Testis (tissue), 5 donors: ENCODE measurements at places on chromosomes 16 and 17.

- no peaks in the 10 kb centered on the region for H3K27me3 ChIP-seq
- H3K4me1 ChIP-seq: peaks cover 6% of the 10 kb centered on the region
- no peak for DNase-seq
- no peak overlapping the region for H3K27ac ChIP-seq
Measured at GRCh38 chr17:44751806-44752205, 7.0 kb upstream of the ADAM11 start.

GRCh38 chr16:66357523-66357928 lies 9.0 kb upstream of the CDH5 start:
- H3K27me3 ChIP-seq: no peaks in the 10 kb centered on the region
- no peak overlapping the region for H3K27ac ChIP-seq
- peak; percentile 76 for DNase-seq
- no peak overlapping the region for H3K4me3 ChIP-seq
- H3K4me1 ChIP-seq: no peaks in the 10 kb centered on the region

DNA sequence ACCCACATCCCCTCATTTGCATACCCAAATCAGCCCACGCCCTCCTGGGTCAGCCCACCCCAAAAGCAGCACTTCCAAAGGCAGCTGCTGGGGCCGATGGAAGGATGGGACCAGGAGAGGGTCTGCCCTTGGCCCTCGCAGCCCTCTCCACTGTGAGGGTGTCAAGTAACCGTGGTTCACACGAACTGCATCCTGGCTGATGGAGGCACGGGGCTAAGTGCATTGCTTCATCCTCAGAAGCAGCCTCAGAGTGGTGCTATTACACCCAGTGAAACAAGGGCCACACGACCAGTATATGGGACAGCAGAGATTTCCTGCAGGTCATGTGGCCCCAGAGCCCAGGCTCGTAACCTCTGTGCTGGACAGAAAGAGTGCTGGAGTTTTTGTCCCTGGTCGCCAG lies 13.2 kb upstream of the ATP2A3 start:
- no peak overlapping the region for H3K27ac ChIP-seq
- no peak overlapping the region for H3K4me3 ChIP-seq
- H3K4me1 ChIP-seq: peaks cover 7% of the 10 kb centered on the region
- H3K36me3 ChIP-seq: no peaks in the 10 kb centered on the region
- H3K27me3 ChIP-seq: no peaks in the 10 kb centered on the region

- no peak overlapping the region for H3K27ac ChIP-seq
- no peaks in the 10 kb centered on the region for H3K36me3 ChIP-seq
- no peaks in the 10 kb centered on the region for H3K27me3 ChIP-seq
- H3K4me3 ChIP-seq: no peak overlapping the region
- no peak for DNase-seq
Measured at GRCh38 chr17:73168667-73169066, 3.9 kb downstream of the SSTR2 start.

- DNase-seq: peak; percentile 56
- H3K27ac ChIP-seq: no peak overlapping the region
- no peaks in the 10 kb centered on the region for H3K27me3 ChIP-seq
- no peak overlapping the region for H3K4me3 ChIP-seq
- no peaks in the 10 kb centered on the region for H3K4me1 ChIP-seq
Measured at GRCh38 chr17:31527606-31528005, 136.1 kb downstream of the RAB11FIP4 start.

GRCh38 chr17:30334421-30334820 lies 564 bp upstream of the TMIGD1 start:
- H3K27ac ChIP-seq: no peak overlapping the region
- no peaks in the 10 kb centered on the region for H3K4me1 ChIP-seq
- no peak for DNase-seq

GRCh38 chr16:53372992-53373871 lies 61.0 kb upstream of the RBL2 start:
- peak; percentile 69 for DNase-seq
- H3K27ac ChIP-seq: no peak overlapping the region
- H3K36me3 ChIP-seq: no peaks in the 10 kb centered on the region
- peak overlapping the region; percentile 54 for H3K4me3 ChIP-seq

DNA sequence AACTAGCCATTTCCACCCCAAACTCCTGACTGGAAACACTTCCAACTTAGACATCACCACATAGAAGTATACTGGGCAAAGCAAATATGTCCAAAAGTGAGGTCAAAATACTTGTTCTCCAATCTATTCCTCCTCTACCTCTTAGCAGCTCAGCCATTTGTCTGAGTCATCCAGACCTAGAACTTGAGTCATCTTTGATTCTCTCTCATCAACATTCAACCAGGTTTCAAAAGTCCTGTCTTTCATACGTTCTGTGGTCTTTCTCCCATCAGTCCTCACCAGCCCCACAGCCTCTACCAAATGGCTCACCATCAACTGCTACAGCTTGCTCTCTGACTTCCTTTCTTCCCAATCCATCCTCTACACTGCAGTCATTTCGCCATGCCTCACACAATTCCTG lies 6.8 kb downstream of the ANKFY1 start:
- no peak overlapping the region for H3K4me3 ChIP-seq
- no peaks in the 10 kb centered on the region for H3K36me3 ChIP-seq
- no peak for DNase-seq
- H3K27ac ChIP-seq: no peak overlapping the region

DNA sequence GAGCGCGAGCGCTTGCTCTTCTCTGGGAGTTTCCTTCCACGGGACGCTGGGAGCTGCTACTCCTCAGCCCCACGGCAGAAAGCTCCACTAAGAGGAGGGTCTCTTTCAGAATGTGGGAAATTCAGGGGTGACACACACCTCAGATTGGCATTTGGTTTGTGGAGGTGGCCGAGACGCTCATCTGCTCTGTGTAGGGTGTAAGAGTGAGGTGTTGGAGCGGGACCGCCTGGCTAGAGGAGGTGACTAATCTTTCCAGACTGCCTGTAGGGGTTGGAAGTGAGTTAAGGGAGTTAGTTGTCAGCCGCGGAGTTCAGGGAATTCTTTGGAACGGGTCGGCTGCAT lies 735 bp downstream of the PSMD11 start:
- peak overlapping the region; percentile 51 for H3K27ac ChIP-seq
- H3K4me1 ChIP-seq: peaks cover 3% of the 10 kb centered on the region
- peak; percentile 51 for DNase-seq
- peak overlapping the region; percentile 81 for H3K4me3 ChIP-seq

GRCh38 chr17:27569257-27569722 lies 61.7 kb upstream of the LGALS9 start:
- H3K4me3 ChIP-seq: no peak overlapping the region
- peak; percentile 46 for DNase-seq
- H3K36me3 ChIP-seq: no peaks in the 10 kb centered on the region

GRCh38 chr17:30222721-30223175 lies 12.7 kb downstream of the SLC6A4 start:
- no peaks in the 10 kb centered on the region for H3K4me1 ChIP-seq
- H3K27ac ChIP-seq: no peak overlapping the region
- DNase-seq: no peak
- H3K4me3 ChIP-seq: no peak overlapping the region

DNA sequence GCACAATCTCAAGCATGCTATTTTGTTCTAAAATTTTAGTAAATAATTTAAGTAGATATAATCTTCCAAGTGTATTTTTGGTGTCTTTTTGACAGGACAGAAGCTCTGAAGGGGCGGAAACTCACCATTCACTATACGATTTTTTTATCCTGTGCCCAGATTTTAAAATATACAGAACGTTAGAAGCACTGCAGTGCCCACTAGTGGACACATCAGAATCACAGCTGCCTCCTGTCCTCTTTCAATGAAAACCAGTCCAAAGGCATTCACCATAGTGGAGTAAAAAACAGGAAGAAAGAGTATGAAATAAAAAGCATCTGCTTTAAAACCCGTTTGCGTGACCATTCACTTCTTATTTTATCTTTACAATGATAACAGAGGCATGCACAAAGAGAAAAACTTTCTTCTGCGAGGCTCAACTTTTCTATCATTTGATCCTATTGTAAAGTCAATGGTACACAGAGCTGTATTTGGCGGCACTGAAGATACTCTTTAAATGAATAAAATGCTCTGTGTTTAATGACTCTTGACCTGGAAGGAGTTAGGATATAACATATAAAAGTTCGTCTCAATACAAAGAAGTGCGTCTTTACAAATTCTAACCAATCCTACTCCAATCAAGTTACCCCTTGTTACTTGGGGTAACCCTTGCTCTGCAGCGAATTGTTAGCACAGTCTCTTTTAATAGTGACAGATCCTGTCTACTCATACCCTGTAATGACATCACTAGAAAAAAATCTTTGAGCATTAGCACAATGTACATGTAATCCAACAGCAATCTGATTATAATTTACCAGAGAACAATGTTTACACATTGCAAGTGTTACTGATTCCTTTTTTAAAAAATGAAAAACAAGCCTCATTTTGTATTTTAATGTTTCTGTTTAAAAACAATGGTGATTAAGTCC lies 339.8 kb upstream of the PSMD7 start:
- H3K4me1 ChIP-seq: no peaks in the 10 kb centered on the region
- DNase-seq: peak; percentile 77
- H3K27ac ChIP-seq: no peak overlapping the region
- no peak overlapping the region for H3K4me3 ChIP-seq
- H3K36me3 ChIP-seq: no peaks in the 10 kb centered on the region

DNA sequence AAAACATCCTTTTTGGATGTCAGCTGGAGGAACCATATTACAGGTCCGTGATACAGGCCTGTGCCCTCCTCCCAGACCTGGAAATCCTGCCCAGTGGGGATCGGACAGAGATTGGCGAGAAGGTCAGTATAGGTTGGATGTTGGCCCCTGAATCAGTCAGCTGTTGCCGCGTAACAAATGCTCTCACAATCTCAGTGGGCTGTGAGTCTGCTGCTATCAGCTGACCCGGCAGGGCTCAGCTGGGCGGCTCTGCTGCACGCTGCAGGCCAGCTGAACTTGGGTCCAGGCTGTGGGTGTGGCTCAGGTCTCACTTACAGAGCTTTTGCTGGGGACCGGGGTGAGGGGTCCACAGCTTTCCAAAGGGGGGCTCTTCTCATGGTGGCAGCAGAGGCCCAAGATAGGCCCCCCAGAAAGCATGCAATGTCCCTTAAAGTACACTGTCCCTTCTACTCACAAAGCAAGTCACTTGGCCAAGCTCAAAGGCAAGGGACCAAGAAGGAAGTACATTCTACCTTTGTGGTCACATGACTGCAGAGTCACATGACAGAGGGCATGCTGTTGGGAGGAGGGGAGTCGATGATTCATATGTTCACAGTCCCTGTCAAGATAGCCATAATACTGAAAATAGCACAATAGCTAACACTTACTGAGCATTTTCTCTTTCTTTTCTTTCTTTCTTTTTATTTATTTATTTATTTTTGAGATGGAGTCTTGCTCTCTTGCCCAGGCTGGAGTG lies 134.2 kb downstream of the ABCC1 start:
- no peaks in the 10 kb centered on the region for H3K27me3 ChIP-seq
- H3K4me3 ChIP-seq: no peak overlapping the region

GRCh38 chr16:66872943-66873684 lies 7.2 kb upstream of the PDP2 start:
- peaks cover 9% of the 10 kb centered on the region for H3K4me1 ChIP-seq
- no peaks in the 10 kb centered on the region for H3K27me3 ChIP-seq
- no peaks in the 10 kb centered on the region for H3K36me3 ChIP-seq
- DNase-seq: peak; percentile 93

- no peaks in the 10 kb centered on the region for H3K27me3 ChIP-seq
- no peaks in the 10 kb centered on the region for H3K4me1 ChIP-seq
- H3K4me3 ChIP-seq: no peak overlapping the region
- peak; percentile 73 for DNase-seq
Measured at GRCh38 chr16:86181526-86181925, 282.6 kb downstream of the IRF8 start.

GRCh38 chr17:8300627-8301242 lies 5.5 kb upstream of the SLC25A35 start:
- no peaks in the 10 kb centered on the region for H3K36me3 ChIP-seq
- peak; percentile 73 for DNase-seq
- no peak overlapping the region for H3K4me3 ChIP-seq
- H3K4me1 ChIP-seq: no peaks in the 10 kb centered on the region

- H3K4me1 ChIP-seq: no peaks in the 10 kb centered on the region
- no peak overlapping the region for H3K27ac ChIP-seq
- no peak overlapping the region for H3K4me3 ChIP-seq
- no peaks in the 10 kb centered on the region for H3K36me3 ChIP-seq
- no peaks in the 10 kb centered on the region for H3K27me3 ChIP-seq
Measured at GRCh38 chr16:12868788-12869187, 32.6 kb upstream of the SHISA9 start.

GRCh38 chr17:42274812-42275526 lies 1.2 kb downstream of the STAT5B start:
- DNase-seq: no peak
- peak overlapping the region; percentile 87 for H3K4me3 ChIP-seq
- H3K4me1 ChIP-seq: peaks cover 22% of the 10 kb centered on the region
- no peaks in the 10 kb centered on the region for H3K27me3 ChIP-seq

- DNase-seq: peak; percentile 58
- peaks cover 77% of the 10 kb centered on the region for H3K4me1 ChIP-seq
- no peaks in the 10 kb centered on the region for H3K36me3 ChIP-seq
- H3K27ac ChIP-seq: peak overlapping the region; percentile 80
Measured at GRCh38 chr16:85612191-85612800, 826 bp upstream of the GSE1 start.

- H3K4me1 ChIP-seq: no peaks in the 10 kb centered on the region
- no peaks in the 10 kb centered on the region for H3K36me3 ChIP-seq
- H3K4me3 ChIP-seq: no peak overlapping the region
- H3K27ac ChIP-seq: no peak overlapping the region
- no peaks in the 10 kb centered on the region for H3K27me3 ChIP-seq
- DNase-seq: no peak
Measured at GRCh38 chr17:66126231-66126630, 65.7 kb downstream of the CEP112 start.

DNA sequence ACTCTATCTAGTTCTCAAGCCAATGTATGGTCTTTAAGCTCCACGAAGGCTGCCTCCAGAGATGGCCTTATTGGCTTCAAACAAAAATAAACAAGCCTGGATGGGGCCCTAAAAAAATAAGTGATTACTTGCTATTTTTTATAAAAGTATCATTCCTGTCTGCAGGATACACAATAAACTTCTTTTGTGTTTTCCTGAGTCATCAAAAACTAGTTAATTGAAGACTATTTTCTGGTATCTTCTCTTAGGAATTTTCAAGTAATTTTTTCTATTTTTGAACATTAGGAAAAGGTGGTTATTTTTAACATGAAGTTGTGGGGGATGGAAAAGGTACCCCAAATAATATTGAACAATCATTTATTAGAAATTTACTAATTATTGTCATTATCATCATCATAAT lies 213.1 kb upstream of the DYNLRB2 start:
- H3K36me3 ChIP-seq: no peaks in the 10 kb centered on the region
- DNase-seq: no peak
- no peak overlapping the region for H3K27ac ChIP-seq

GRCh38 chr17:31008374-31009041 lies 37.7 kb downstream of the RNF135 start:
- peak overlapping the region; percentile 89 for H3K27ac ChIP-seq
- no peaks in the 10 kb centered on the region for H3K36me3 ChIP-seq
- no peaks in the 10 kb centered on the region for H3K27me3 ChIP-seq

GRCh38 chr17:73628642-73629552 lies 15.3 kb downstream of the SDK2 start:
- no peaks in the 10 kb centered on the region for H3K27me3 ChIP-seq
- H3K4me3 ChIP-seq: no peak overlapping the region
- no peak for DNase-seq
- no peaks in the 10 kb centered on the region for H3K36me3 ChIP-seq

- peaks cover 4% of the 10 kb centered on the region for H3K4me1 ChIP-seq
- peak within 1 kb of the TSS; percentile 68 for H3K4me3 ChIP-seq
- H3K27ac ChIP-seq: peak within 1 kb of the TSS; percentile 75
- peak; percentile 82 for DNase-seq
- H3K27me3 ChIP-seq: no peaks in the 10 kb centered on the region
- H3K36me3 ChIP-seq: no peaks in the 10 kb centered on the region
Measured at GRCh38 chr17:32341857-32342602, at the start of gene C17orf75. TSS of gene C17orf75 (minus strand) at chr17:32342173. CDS start at chr17:32342139, 34 bp downstream.
